Stimulated activated CD8-positive, alpha-beta memory T cell treated with anti-CD3 and anti-CD28 coated beads, Interleukin-7, amount 100 ng/mL, for 48 hours (primary cell): ENCODE measurements at places on chromosomes 3 and 15.
A peak's percentile ranks its signal among the peaks of the same experiment; 100 is the strongest.

DNA sequence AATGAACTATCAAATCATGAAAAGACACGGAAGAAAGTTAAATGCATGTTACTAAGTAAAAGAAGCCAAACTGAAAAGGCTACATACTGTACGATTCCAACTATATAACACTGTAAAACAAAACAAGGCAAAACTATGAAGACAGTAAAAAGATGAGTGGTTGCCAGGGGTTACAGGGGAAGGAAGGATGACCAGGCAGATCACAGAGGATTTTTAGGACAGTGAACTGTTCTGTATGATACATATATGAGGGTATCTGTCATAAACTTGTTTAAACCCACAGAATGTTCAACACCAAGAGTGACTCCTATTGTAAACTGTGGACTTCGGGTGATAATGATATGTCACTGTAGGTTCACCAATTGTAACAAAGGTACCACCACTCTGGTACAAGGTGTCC is 60.6 kb downstream of the CHSY1 start:
- no peak for DNase-seq

- no peak for DNase-seq
These were observed 403.7 kb downstream of the SOX2 start for GRCh38 chr3:182115328-182116015.

GRCh38 chr3:150059241-150059640 is 88.5 kb upstream of the PFN2 start:
- DNase-seq, result no peak

- DNase-seq, result no peak
These were observed 138.9 kb downstream of the APBA2 start for GRCh38 chr15:29024662-29025061.

DNA sequence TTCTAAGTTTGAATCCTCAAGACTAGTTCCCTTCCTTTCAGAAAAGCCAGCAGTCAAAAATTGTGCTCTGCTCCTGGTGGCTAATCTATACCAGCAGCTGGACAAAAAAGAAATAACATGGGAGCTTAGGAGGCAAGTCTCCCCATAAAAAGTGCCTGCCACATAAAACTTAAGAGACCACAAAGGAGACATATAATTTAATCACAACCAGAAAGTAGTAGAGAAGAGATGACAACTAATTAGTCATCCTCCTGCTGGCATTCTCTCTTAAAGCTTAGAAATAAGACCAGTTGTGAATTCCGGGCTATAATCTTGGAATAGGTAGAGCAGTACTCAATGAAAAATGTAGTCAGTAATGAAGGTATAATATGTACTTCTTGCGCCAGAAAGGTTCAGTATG is 20.2 kb upstream of the IMPG2 start:
- DNase-seq, result no peak

DNA sequence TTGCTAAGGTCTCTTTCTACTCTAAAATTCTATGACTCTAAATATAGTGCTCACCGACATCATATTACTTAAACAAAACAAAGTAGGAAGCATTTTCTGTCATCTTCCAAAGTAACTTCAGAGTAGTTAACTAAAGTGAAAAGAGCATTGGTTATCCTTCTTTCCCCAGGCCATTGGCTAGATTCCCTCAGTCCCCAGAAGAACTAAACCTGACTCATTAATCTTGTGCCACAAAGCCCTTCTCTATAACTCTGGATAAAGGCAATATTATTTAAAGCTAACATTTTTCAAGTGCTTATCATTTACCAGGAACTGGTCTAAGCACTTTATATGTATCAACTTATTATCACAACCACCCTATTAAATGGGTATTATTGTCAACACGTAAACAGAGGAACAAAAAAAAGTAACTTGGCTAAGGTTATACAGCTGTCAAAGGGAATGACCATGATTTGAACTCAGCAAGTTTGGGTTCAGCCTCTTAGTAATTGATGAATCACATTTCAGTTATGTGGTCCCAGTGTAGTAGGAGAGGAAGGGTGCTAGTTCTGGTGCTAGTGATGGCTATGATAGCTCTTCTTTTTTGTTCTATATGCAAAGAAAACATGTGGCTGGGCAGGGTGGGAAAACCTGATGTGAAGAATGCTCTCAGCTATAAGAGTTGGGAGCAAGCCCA is 304.9 kb downstream of the FGF12 start:
- no peak for DNase-seq

GRCh38 chr3:98095882-98096281 is 8.9 kb downstream of the OR5AC2 start:
- DNase-seq, result no peak

DNA sequence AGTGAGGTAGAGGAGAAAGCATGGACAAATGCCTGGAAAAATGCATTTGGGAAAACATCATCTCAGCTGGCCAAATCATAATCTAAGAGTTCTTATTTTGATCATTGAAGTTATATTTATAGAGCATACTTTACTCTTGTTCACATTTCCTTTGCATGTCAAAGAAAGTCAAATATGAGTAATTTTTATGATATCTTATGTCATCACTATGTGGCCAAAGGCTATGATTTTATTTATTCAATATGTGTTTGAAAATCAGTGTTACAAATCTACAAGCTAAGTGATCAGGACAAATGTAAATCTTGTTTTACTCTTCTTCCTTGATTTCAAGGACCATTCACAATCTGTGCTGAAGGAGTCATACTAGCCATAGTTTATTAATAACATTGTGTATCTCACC is 237.2 kb upstream of the DPH6 start:
- no peak for DNase-seq

DNA sequence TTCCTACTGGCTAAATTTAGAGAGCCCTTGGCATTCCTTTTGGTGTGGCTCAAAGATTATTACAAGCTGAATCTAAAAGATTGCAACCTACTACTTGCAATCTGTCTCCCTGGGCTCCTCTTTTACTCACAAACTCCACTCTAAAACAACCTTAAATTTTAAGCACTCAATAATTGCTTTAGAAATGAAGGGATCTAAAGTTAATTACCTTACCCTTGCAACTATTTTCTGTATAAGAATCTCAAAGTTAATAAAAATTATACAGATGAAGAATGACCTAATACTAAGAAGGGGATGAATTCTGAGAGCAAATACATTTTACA is 60.2 kb downstream of the ESYT3 start:
- DNase-seq, result no peak

DNA sequence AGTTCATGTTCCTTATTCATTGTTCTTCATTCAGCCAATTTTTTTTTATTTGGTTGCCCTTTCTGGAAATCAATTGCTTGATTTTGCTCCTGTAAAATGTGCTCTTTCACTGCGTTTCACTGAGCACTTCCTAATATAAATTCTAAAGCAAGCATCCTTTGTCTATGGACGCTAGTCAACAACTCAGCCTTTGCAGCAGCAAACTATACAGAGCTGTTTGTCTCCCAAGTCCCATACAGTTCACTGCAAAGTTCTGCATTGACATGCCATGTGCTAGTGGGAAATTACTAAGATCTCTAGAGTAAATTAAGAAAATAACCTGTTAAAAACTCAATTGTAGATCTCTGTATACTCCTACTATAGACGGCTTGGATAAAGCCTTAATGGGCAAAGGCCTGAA is 130.1 kb upstream of the BHLHE40 start:
- no peak for DNase-seq

DNA sequence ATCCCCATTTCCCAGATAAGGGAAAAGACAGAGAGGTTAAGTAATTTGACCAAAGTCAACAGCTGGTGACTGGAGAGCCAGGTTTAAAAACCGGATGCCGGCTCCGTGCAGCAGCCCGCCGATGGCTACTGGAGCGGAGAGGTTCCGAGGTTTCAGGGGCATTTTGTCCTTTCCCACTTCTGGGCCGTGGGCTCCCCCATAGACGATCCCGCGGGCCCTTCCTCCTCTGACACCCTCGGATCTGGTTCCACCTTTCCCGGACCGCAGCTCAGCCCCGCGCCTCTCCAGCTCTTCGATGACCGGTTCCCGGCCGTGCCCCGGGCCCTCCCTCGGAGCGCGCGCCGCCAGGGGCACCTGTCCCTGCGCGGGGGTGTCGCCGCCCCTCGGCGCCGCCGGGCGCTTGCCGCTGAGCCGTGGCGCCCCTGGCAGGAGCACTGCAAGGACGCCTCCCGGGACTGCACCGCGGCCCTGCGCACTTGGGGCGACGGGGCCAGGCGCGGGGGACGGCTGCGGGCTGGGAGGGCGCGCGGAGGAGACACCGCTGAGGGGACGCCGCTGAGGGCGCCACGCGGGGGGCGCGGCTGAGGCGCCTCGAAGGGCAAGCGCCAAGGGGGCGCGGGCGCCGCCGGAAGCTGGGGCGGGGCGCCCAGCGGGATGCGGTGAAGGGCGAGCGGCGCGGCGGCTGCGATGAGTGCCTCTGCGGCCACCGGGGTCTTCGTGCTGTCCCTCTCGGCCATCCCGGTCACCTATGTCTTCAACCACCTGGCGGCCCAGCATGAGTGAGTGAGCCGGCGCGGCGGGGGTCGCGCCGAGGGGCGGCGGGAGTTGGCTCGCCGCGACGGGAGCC is at the start of gene TM6SF1:
Gene TM6SF1, plus strand, starts transcription at position 652 of the 847 bp plus-strand sequence. Its CDS starts 36 bp downstream, at position 688.
- peak; percentile 4 for DNase-seq

- no peak for DNase-seq
These were observed 94.6 kb upstream of the LPP start for GRCh38 chr3:188059351-188059750.

GRCh38 chr3:23913873-23914743 is 2.7 kb downstream of the NKIRAS1 start:
- DNase-seq, result no peak

DNA sequence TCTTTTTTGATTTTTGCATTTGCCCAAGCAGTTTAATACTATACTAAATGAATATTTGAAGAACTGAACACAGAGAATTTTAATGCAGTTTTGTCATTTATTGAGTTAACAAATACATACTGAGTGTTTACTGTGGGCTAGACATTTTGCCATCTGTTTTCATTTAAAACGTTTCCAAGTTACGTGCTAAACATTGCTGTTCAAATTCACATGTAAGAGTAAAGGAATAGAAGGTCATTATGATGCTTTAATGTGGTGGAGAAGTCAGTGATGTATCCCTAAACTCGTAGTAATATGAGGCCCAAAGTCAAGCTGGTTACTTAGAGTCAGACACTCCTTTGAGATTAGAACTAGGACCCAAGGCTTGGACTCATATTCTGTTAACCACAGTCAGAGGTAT is 49.4 kb downstream of the CRYBG3 start:
- no peak for DNase-seq

GRCh38 chr3:54906763-54907162 is 21.1 kb downstream of the LRTM1 start:
- DNase-seq, result no peak

GRCh38 chr3:13574798-13575451 is 26.0 kb downstream of the FBLN2 start:
- peak; percentile 26 for DNase-seq

- DNase-seq, result no peak
These were observed 425.9 kb upstream of the TGFBR2 start for GRCh38 chr3:30180310-30181177.

GRCh38 chr15:63353887-63354286 is 27.8 kb downstream of the CA12 start:
- DNase-seq, result no peak

DNA sequence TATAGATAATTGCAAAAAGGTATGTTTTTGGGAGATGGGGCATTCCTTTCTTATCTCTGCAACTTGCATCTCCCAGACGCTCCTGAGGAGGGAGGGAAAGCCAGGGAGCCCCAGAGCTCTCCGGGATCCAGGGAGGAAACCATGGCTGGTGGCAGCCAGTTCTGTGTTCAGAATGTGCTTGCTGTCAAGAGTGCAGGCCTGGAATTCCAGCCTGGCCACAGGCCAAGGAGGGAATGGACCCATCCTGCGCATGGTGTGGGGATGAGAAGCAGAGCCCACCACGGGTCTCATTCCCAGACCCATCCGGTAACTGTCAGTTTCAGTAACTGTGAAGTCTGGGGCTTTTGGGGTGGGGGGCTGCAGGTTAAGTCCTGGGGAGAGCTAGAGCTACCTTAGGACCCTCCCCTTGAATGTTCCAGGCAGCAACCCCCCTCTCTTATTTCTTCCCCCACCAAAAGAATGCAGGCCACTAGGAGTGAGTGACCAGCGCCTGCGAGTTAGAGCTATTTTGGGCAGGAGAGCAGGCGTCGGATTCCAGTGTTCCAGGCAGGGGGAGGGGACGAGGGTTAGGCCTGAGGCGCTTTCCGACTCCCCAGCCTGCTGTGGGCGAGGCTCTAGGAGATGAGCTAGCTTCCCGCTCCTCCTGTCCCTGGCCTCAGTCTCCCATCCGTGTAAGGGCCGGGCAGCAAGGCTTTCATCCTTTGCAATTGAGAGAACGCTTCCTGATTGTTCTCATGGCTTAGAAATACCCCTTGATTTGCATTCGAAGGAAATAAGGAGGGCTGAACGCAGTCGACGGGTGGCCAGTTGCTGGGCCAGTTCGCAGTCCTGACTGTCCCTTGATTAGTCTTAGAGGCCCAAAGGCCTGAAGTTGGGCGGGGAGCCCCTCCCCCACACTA is 781 bp upstream of the DAG1 start:
- DNase-seq, result no peak

DNA sequence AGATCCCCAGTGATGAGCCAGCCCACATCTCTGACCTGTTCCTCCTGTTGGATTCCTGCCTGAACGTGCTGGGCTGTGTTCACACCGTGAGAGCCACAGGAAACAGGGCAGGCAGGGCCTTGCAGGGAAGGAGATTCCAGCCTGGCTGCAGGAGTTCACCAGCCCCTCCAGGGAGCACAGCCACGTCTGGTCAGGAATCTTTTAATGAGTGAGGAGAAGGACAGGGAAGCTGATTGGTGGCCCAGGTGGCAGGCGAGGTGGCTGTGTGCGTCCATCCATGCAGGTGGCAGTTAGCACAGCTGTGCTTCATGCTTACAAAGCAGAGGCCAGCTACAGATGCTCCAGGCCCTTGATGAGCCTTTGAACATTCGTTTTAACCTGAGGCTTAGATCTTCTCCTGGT is 10.5 kb downstream of the LRRK1 start:
- DNase-seq, result no peak

- no peak for DNase-seq
These were observed 56.8 kb upstream of the SPATA12 start for GRCh38 chr3:57003676-57004075.

- no peak for DNase-seq
These were observed 324.7 kb upstream of the RARB start for GRCh38 chr3:25103391-25103790.

GRCh38 chr3:15391007-15391406 is 36.3 kb downstream of the METTL6 start:
- no peak for DNase-seq

DNA sequence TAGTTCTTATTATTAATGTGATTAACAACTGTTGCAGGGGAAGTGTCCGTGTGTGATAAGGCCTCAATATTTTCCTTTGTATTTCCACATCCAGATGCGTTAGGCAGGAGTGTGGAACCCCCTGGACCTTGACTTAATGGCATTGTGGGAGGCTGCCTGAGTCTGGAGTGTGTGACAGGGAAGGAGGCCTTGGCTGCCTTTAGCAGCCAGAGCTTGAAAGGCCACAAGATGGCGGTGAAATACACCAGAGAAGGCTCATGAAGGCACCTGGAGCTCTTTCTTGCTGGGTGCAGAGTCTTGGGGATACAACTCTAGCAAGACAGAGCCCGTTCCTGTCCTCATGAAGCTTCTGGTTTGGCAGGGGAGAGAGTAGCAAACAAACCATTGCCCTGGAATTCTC is 36.9 kb downstream of the POLR2M start:
- DNase-seq, result no peak

GRCh38 chr15:40065166-40065565 is 26.2 kb upstream of the SRP14 start:
- no peak for DNase-seq

GRCh38 chr3:161274691-161275298 is 53.7 kb downstream of the NMD3 start:
- DNase-seq, result peak; percentile 20

GRCh38 chr3:99803297-99803696 is 14.4 kb upstream of the CMSS1 start:
- no peak for DNase-seq
